ENCODE measurements at places on chromosomes 5 and 9.
A peak's percentile ranks its signal among the peaks of the same experiment; 100 is the strongest.

GRCh38 chr5:77852514-77853352 is 76.6 kb upstream of the TBCA start:
- no peak for DNase-seq

DNA sequence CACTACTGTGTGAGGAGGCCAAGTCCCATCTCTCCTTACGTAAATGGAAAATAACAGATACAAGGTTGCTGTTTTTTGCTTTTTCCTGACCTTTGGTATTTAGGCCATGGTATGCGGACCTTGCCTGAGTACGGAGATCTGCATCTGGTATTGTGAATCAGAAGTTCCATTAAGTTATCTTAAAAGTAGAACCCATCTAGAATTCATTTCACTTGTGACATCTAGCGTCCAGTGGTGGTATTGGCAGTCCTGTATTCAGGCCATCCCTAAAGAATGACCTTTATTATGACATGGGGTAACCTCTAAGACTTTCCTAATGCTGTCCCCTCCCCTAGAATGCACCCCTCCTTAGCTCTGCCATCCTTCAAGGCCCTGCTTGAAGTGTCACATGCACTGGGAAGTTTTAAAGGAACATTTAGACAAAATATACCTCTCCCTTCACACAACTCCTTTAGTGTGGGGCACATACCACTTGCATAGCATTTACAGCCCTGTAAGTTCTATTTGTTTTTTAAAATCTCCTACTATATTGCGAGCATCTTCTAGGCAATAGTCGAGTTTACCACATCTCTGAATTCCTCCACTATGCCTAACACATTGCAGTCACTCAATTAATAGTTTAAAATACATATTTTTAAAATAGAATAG is 1.9 kb upstream of the SPDL1 start:
- DNase-seq: peak; percentile 58

DNA sequence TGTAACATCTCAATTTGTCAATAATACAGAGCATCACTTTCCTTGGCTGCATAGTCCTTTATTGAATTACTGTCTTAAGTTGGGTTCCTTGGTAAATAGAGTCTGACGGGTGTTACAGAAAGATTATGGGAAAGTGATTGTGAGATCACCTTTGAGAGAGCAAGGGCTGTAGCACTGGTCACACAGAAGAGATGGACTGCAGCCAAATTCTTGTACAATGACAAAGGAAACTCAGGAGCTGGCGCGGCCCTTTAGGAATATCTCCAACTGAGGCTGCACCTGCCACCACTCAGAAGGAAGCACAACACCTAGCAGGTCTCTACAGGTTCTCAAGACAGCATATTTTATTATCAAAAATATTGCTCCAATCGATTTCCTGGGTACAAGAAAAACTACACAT is 350.0 kb upstream of the ISL1 start:
- DNase-seq: no peak

GRCh38 chr5:163941079-163941478 is 435.7 kb downstream of the MAT2B start:
- DNase-seq: no peak

DNA sequence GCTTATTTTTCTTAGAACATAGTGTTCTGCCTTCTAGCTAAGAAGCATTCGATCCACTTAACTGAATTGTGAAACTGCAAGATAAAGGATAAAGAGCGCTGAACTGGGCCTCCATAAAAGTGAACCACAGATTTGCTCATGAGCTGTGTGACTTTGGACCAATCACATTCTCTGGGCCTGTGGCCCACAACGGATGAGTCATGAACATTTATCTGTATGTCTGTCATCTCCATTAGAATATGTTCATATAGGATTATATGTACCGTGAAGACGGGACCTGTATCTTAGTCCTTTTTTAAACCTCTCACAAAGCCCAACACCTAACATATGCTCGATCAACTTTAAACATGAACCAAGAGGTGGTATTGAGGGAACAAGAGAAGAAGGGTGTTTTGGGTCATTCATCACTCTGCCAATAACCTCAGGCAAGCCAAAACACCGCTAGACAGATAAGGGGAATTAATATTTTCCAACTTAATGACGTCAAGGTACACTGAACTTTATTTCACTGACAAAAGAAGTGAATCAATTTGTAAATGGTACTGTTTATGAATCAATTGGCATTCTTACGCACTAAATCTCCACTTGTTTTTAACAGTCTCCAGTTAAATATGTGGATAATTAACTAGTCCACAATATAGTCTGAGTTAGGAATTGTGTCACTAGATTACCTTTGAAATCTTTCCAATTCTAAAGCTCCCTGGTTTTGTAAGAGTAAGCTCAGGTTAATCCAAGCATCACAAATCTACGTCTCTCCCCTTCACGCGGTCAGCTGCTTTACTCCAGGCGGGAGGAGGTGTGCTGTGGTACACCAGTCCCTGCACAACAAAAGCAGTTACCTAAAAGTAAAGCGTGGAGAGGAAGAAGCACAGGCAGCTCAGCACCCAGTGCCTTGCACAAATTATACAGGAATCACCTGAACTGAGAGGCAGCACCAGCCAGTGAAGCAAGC is 1.6 kb downstream of the TMEM245 start:
- peak; percentile 91 for DNase-seq

- no peak for DNase-seq
These were observed 204.2 kb upstream of the HAPLN1 start for GRCh38 chr5:83924891-83925290.

- no peak for DNase-seq
These were observed 59.2 kb downstream of the RIC1 start for GRCh38 chr9:5688109-5688508.

- no peak for DNase-seq
These were observed 1905.1 kb downstream of the MAT2B start for GRCh38 chr5:165410476-165410875.

- no peak for DNase-seq
These were observed 367.4 kb downstream of the EFNA5 start for GRCh38 chr5:107303171-107303968.

DNA sequence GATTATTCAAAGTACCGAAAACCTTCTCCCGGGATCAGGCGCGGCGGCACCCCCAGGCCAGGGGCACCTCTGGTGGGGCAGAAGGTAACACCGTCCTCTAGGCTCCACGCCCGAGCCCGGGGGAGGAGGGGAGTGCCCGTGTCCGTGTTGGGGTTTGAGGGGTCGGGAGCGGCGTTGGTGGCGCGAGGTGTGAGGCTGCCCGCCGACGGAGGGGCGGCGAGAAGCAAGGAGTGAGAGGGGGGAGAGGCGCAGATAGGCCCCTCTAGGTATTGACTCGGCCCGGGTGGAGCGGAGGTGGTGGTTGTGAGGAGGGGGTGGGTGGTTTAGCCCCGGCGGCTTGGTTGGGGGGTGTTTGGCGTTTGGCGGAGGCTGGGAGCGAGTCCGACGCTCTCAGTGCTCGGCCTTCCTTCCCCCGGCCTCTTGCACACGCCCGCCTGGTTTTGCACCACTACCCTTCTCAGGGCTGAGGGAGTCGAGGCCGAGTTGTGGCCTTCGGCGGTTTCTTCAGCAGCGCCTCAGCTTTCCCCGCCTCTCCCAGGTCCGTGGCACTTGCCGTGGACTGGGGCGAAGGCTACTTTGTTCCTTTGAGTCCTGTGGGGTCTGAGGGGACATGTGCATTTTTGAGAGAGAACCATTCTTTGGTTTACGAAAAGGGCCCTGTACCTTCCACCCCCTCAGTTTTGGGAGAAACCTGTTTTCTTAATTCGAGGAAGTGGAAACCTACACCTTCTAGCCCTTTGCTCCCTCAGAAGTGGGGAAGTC is 450 bp downstream of the GPBP1 start:
- DNase-seq: peak; percentile 39

- DNase-seq: no peak
These were observed 313.8 kb downstream of the ENC1 start for GRCh38 chr5:74326571-74327338.

DNA sequence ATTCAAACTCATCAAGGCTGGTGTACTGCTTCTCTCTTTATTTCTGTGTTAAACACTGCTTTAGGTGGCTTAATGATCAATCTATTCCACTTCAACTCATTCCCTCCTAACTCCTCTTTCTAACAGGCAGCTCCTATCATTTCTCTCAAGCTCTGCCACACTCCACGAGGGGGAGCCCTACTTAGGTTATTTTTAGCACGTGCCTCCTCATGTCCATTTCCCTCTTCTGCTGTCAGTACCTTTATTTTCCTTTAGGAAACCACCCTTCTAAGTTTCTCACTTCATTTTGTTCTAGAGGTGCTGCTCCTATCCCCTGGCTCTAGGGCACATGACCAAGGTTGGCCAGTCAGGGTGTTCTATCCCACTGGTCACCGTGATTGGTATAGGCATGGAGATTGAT is 6.7 kb upstream of the BRINP1 start:
- DNase-seq: no peak

GRCh38 chr5:119954106-119954505 is 324.7 kb downstream of the FAM170A start:
- no peak for DNase-seq

DNA sequence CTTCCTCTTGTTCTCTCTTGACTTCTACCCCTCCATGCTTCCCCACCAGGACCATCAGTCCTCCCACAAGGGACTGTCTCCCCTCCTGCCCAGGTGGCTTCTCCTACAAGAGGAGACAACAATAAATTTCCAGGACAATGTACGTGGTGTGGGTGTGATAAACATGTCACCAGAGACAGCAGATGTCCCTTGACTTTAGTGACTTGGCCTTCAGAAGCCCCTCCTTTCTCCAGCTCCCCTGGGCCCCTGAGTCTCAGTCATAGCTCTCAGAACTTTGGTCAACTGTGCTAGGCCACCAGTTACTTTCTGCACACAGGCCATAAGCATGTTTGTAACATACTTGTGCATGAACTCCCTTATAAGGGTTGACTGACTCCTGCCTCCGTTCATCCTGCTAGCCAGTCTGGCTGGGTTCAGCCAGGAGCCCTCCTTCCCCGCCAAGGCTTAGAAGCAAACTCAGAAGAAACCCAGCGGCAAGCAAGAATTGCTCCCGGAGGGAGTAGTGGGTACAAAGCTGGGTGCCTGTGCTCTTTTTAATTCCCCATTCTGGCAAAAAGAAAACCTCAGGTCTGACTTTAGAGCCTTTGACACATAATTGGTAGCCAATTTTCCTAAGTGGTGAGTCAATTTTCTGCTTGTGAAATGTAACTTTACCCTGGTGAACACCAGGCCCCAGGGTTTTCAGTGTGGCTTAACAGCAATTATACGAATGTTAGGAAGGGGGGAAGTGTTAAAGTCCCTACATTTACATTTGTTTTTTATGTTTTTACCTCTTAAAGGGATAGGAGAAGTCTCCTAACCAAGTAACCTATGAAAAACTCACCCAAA is 49.2 kb downstream of the EBF1 start:
- no peak for DNase-seq

DNA sequence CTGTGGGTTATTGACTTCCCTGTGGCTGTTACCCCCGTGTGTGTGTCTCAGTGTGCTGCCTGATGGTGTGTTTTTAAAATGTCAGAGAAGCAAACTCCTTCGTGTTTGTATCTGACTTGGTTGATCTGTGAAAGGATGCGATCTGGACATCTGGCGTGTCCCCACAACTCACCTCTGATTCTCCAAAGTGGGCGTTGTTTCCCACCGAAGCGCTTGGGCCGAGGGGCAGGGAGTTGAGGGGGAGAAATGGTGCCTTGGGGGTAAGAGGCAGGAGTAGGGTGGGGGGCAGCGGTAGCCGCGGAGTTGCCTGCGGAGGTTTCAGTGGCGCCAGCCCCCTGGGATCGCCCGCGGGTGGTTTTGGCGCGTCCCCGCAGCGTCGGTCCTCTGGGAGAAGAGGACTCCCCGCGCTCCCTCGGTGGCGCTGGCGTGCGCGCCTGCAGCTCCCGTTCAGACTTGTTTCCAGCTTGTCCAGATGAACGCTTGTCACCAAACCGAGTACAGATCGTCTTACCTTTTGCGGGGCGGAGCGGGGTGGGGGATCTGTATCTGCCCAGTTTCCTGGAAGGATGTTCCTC is 1.1 kb downstream of the MAST4 start:
- no peak for DNase-seq

DNA sequence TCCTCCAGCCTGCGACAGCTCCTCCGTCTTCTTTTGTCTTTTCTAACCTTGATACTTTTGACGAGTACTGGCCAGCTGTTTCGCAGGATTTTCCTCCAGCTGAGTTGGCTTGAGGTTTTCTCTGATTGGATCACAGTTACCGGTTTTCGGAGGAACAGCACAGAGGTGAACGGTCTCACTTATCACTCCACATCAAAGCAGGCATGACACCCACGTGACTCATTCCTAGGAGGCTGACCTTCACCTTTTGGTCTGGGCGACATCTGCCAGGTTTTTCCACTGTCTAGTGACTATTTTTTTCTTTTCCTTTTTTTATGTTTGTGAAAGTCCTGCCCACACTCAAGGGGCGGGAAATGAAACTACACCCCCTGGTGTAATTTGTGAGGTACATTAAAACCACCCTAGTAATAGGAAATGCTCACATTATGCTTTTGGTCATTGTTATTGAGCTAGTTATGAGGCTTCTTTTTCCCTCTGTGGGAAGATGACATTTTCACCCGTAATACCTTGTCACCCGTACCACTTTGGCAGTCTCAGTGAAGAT is 319.2 kb downstream of the GADD45G start:
- DNase-seq: no peak

DNA sequence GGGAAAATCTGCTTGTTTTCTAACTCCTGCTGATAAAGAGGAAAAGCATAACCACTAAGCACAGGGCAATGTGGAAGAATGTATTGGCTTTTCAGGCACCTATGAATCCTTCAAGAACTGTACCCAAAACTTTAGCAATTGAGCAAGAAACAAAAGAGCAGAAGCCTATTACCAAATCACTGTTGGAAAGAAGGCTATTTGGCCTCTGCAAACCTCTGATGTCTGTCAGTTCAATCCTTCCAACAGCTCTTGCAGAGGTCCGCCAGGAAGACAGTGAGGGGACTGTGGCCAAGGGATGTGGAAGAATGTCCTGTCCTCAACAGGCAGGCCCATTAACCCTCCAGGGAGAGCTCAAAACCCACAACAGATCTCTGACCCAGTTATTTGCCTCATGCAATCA is 328.6 kb downstream of the ENC1 start:
- no peak for DNase-seq

DNA sequence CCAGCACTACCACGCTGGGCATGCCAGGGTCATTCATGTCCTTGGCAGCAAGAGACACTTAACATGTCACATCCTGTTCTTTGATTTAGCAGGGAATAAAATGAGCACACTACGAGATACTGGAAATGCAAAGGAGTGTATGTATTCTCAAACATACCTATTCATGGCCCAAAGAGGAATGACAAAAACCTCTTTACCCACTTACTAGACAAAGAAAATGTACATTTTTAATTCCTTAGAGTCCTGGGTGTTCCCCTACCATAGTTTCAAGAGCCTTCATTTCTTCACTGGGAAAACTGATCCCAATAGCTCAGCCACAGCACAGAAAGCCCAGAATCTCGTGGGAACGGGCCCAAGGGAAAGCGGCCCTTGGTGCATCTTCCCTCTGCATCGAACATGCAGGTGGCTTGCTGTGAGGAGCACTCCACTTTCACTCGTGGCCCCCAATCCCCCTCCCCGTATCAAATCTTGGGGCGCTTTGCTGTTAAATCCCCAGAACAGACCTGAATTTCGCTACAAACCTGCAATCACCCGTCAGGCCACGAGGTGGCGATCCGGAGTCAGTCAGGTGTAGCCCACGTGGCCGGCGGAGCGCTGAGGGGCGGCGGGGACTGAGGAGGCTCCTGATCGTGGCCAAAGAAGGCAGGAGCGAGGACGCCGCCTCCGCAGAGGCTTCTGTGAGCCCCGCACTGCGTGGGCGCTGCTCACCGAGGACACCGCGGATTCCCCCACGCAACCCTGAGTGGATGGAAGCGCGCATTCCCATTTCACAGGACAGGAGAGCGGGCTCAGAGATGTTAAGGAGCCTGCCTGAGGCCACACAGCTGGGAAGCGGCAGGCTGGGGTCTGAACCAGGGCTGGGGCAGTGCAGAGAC is 91.4 kb downstream of the LMX1B start:
- peak; percentile 64 for DNase-seq

All from hematopoietic multipotent progenitor cell treated with erythropoietin and hydrocortisone succinate and interleukin-3 and kit ligand, for 15 days (in vitro differentiated cells).